ENCODE measurements at places on chromosomes 3 and 15.
A peak's percentile ranks its signal among the peaks of the same experiment; 100 is the strongest.

DNA sequence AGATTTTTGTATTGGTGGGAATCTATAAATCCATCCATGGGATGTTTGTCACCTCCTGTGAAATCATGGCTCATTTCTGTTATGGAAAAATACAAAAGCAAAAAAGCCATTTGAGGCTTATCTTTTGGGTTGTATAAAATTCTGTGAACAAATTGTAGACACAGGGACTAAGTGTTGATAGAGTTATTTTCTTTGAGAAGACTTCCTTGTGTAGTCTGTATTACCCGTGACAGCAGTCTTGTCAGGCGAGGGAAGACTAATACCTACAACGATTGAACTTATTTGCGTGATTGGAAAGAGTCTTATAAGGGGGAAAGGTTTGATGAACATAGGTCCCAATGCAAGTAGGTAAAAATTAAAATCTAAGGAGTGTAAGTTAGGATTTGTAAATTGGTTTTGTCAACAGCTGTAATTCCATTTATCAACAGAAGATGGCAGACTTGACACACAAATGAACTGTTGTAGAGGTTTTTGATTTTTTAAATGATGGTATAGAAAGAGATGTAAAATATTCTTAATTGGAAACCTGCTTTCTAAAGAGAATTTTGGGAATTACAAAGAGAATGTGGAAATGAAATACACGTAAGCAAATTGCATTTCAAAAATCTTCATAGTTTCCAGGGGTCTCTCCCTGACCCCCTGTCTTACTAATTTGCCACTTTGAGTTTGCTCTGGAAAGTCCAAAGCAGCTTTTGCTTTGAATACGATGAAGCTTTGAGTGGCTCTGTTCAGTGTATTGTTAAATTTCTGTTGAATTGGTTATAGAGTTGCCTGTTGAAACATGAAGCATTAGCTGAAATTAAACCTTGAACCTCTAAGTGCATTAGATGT is 33.2 kb downstream of the SLC25A26 start:
- DNase-seq = no peak

DNA sequence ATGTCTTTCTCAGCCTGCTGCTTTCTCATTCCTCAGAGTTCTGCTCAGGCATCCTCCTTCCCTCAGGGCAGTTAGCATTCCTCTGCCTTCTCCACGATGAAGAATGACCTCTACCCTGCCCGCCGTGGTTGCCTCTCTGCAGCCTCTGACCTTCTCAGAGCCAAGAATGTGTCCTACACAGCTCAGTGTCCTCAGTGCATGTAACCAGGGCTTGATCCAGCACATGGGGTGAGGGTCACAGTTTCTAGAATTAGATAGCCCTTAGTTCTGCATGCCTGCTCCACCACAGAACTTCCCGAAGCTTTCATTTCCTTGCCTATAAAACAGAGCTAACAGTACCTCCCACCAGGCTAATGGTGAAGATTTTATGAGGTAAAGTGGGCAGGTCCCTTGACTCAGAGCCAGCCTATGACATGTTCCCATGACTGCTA is 182.1 kb downstream of the CLSTN2 start:
- no peak for DNase-seq

GRCh38 chr15:37888356-37888755 is 46.1 kb upstream of the TMCO5A start:
- DNase-seq = no peak

- peak; percentile 72 for DNase-seq
Measured at GRCh38 chr3:141972399-141972798, 96.0 kb downstream of the ATP1B3 start.

GRCh38 chr15:98827217-98827616 is 178.9 kb downstream of the IGF1R start:
- peak; percentile 7 for DNase-seq

- peak; percentile 43 for DNase-seq
Measured at GRCh38 chr15:71364117-71364584, 248.9 kb downstream of the THSD4 start.

- no peak for DNase-seq
Measured at GRCh38 chr3:28103861-28104260, 137.6 kb upstream of the CMC1 start.

DNA sequence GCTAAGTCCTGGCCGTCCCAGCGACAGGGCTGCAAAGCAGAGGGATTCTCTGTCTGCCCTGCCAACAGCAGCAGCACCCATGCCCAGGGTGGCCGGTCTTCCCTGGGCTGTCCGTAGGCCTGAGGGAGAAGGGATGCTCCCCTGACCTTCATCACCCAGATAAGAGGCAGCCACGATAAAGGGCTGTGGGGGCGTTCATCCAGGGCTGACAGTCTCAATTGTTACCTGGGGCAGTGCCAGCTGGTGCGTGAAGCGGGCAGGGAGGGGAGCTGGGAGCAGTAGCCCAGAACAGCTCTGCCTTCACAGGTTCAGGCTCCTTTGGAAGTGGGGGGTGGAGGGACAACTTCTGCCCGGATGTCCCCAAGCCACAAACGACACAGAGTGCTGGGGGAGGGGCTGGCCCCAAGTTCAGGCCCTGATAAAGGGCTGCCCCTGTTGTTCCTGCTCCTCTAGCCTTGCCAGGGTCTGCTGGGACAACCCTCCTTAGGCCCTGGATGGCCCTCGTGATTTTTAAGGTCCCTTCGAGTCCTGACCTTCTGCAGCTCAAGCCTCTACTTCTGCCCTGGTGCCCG is 94.7 kb downstream of the RAB11A start:
- no peak for DNase-seq

DNA sequence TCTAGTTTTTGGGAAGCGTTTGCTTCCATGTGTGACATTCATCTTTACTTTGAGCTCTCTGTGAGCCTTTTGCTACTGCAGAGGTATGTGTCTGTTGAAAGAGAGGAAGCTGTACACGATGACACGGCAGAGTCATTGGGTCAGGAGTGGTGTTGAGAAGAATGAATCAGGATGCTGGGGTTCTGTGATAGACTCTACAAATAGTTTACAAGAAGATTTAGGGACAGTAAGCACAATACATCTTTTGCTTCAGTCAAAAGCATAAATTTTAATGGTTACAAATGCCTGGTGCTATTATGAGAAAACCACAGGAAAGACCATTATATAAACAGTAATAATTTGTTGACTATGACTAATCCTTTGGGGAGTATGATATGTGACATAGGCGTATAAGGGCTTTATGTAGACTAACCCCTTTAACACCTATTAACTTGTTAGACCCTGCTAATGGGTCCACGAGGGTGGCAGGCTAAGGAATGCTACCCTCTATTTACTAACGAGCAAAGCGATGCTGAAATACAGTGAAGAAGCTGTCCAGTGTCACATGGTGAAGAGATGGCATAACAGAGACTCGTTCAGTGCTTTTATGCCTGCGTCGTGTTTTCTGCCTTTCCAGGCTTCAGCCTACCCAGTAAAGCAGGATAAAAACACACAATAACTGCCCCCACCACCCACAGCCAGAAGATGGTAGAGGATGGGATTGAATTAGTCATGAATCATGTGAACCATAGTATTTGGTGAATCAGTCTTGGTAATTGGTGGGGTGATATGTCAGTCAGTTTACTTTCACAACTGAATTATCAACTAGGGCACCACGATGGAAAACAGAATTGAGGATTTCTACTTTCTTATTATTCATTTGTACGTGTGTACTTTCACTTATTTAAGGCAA is 118.8 kb downstream of the LPP start:
- no peak for DNase-seq

All from endodermal cell (in vitro differentiated cells).